Activated CD8-positive, alpha-beta T cell treated with anti-CD3 and anti-CD28 coated beads for 36 hours (primary cell): ENCODE measurements at places on chromosomes 6 and 20. TPM values are rescaled to one million over a fixed set of nuclear protein-coding genes. Genes with fewer than 3 reads are reported as not detected.

DNA sequence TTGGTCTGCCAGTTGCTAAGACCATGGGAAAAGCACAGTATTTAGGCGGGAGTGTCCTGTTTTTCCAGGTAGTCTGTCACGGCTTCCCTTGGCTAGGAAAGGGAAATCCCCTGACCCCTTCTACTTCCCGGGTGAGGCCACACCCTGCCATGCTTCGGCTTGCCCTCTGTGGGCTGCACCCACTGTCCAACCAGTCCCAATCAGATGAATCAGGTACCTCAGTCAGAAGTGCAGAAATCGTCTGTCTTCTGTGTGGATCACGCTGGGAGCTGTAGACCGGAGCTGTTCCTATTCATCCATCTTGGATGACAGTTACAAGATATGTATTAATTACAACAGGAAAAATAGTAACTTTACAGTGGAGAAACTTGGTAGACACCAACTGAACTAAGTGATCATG is 188.2 kb downstream of the TPBG start:
- no peaks in the 10 kb centered on the region for H3K27me3 ChIP-seq
- no peak overlapping the region for H3K27ac ChIP-seq
- DNase-seq, result no peak
- no peaks in the 10 kb centered on the region for H3K36me3 ChIP-seq

- H3K36me3 ChIP-seq, result peaks cover 12% of the 10 kb centered on the region
- no peaks in the 10 kb centered on the region for H3K27me3 ChIP-seq
- no peak overlapping the region for H3K4me3 ChIP-seq
- H3K4me1 ChIP-seq, result peaks cover 18% of the 10 kb centered on the region
Measured at GRCh38 chr6:139378226-139378625, 3.8 kb upstream of the CITED2 start.

- H3K36me3 ChIP-seq, result no peaks in the 10 kb centered on the region
- DNase-seq, result no peak
- H3K27ac ChIP-seq, result no peak overlapping the region
- no peaks in the 10 kb centered on the region for H3K4me1 ChIP-seq
- H3K4me3 ChIP-seq, result no peak overlapping the region
- peaks cover 13% of the 10 kb centered on the region for H3K27me3 ChIP-seq
Measured at GRCh38 chr6:148231572-148231971, 111.1 kb upstream of the SASH1 start.

DNA sequence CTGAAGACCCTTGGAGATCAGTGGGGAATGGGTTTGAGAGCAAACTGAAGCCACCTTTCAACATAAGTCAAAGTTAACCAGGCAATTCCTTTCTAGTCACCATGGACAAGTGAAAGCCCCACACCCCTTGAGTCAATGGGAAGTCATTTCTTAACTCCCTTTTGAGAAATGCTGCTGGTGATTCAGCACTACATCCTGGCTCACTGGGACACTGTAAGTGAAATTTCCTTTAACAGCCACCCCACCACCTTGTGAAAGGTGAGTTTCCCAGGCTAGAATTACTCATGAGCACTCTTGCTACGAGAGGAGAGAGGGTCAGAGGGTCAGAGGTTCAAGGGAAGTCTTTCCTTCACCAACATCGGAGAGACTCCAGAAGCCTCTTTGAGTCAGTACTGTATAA is 93.3 kb upstream of the MARCKS start:
- no peaks in the 10 kb centered on the region for H3K36me3 ChIP-seq
- no peak overlapping the region for H3K4me3 ChIP-seq
- peaks cover 5% of the 10 kb centered on the region for H3K4me1 ChIP-seq

GRCh38 chr20:32453467-32454163 is 95.5 kb downstream of the ASXL1 start:
- H3K4me1 ChIP-seq, result peaks cover 7% of the 10 kb centered on the region
- no peaks in the 10 kb centered on the region for H3K27me3 ChIP-seq
- no peak overlapping the region for H3K27ac ChIP-seq
- no peak overlapping the region for H3K4me3 ChIP-seq

- H3K27me3 ChIP-seq, result no peaks in the 10 kb centered on the region
- no peak overlapping the region for H3K27ac ChIP-seq
- peaks cover 37% of the 10 kb centered on the region for H3K4me1 ChIP-seq
- no peak for DNase-seq
- peaks cover 32% of the 10 kb centered on the region for H3K36me3 ChIP-seq
Measured at GRCh38 chr20:62644802-62645496, 2.6 kb downstream of the SLCO4A1 start.

DNA sequence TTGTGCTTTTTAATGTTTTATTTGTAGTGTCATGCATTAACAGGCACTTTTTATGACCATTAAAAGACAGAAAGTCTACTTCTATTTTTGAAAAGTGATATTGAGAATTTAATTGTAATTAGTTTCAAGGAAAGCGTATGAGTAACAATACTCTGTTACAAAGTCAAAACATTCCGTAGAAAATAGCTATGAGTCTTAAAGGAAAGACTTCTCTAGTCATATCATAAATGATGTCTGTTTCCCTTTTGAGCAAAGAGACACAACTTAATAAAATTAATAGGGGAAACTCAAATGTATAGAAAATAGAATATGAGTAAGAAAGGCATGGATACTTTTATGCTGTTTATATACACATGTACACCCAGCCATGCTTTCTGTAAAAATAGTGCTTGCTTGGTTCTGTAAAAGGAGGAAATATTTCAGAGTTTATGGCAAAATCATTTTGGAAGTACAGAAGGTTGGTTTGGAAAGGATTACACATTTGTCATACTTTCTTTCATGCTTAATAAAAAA is 107.8 kb upstream of the AHI1 start:
- H3K36me3 ChIP-seq, result peaks cover 2% of the 10 kb centered on the region
- H3K27ac ChIP-seq, result peak overlapping the region; percentile 63
- no peak overlapping the region for H3K4me3 ChIP-seq
- no peaks in the 10 kb centered on the region for H3K27me3 ChIP-seq

GRCh38 chr6:130670142-130670541 is 157.1 kb upstream of the SMLR1 start:
- H3K27ac ChIP-seq, result no peak overlapping the region
- no peak overlapping the region for H3K4me3 ChIP-seq
- H3K4me1 ChIP-seq, result no peaks in the 10 kb centered on the region
- no peaks in the 10 kb centered on the region for H3K36me3 ChIP-seq
- H3K27me3 ChIP-seq, result no peaks in the 10 kb centered on the region

GRCh38 chr6:3386374-3386857 is 70.4 kb downstream of the SLC22A23 start:
- H3K36me3 ChIP-seq, result no peaks in the 10 kb centered on the region
- H3K27ac ChIP-seq, result no peak overlapping the region
- H3K4me1 ChIP-seq, result no peaks in the 10 kb centered on the region

The SALL4 gene
- total RNA-seq, result 0.92 TPM
